ENCODE measurements at places on chromosomes 1 and 21.

DNA sequence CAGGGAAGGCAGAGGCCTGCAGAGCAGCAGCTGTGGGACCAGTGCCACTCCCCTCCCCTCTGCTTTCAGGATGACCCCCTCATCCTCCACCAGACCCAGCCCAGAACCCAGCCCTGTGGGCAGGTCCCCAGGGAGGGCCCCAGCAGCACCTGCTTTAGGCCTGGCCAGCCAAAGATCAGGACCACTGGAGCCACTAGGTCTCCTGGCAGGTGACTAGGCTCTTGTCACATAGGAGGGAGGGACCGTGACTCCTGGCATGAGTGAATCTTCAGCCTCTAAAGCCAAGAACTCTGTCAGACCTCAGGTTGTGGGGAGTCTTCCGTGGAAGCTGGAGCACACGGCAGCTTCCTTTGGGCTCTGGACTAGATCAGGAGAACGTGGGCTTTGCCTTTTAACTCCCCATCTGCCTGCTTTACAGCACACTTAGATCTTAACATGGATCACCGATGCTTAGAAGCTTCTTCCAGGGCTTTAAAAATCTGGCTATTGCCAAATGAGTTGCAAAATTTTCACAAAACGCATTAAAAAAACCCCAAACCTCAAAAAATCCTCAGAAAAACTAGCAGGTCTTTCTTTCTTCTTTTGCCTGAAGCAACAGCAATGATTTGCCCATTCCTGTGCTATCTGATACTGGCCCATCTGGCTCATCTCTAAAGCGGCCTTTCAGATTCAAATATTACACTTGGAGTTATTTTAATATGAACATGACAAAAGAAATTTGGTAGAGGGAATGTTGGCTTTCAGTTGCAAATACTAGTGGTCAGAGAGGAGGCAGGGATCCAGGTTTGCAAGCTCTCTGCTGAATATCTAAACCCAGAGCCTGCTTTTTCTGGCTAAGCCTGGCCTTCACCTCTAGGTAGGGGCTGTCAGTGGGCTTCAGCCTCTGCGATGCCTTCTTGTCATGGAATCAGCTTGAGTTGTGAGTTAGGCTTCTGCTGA, 235.2 kb downstream of the SDCCAG8 start:
- no peak for DNase-seq

GRCh38 chr1:210363119-210363518, 34.4 kb downstream of the HHAT start:
- DNase-seq = no peak

GRCh38 chr1:152086760-152087159, 2.1 kb downstream of the TCHHL1 start:
- no peak for DNase-seq

DNA sequence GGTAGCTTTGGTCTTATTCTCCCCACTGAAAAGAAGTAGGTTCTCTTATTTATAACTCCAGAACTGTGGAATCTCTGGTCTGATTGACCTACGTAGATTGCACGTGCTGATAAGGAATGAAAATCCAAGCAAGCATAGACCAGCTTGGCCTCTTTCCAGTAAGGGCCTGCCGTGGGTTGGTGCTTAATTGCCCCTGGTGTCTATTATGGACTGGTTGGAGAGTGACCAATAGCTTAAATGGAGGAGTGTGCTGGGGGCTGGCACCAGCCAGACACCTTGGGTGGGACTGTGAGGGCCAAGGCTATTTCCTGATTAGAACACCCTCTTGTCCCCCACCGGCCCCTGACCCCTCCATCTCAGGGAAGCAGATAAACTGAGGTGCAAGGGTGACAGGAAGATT, 74.0 kb downstream of the TENT5C start:
- DNase-seq = no peak

GRCh38 chr1:164602101-164602422, 43.1 kb downstream of the PBX1 start:
- DNase-seq = no peak

- DNase-seq = no peak
Observed at GRCh38 chr1:159775716-159776115, 5.0 kb upstream of the DUSP23 start.

DNA sequence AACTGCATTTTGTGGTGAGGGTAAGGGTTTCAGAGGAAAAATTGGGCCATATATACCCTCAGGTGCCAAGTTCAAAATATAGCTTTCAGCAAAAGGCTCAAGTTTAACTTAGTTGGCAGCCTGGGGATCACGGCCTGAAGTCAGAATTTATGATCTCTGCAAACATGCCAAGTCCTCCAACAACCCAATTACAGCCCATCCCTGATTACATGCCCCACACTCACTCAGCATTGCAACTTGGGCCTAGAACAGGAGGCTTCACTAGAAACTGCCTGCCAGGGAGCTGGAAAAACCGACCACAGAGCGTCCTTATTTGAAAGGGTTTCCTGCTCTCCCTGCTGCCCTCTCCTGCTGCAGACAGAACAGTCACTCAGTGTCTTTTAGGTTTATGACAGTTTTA, 12.4 kb downstream of the FYB2 start:
- DNase-seq = no peak

- no peak for DNase-seq
Observed at GRCh38 chr21:40633048-40633447, 213.9 kb downstream of the DSCAM start.

DNA sequence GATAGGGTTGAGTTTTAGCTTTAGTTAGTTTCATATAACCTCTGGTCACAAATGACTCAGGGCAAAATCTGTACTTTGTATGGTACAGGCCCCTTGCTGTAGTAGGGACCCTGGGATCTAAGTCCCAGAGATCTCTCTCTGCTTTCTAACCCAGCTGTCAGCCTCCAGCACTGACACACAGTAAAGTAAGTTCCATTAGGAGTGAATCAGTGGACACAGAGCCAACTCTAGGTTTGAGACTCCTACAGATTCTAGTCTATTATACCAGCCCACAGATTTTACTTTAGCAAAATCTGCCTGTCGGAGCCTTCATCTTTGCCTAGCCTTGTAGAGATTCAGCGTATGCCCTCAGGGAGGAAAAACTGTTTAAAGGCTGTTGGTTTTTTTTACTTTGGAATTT, 52.5 kb downstream of the ANGPTL1 start:
- no peak for DNase-seq

GRCh38 chr1:192574073-192574472, 1.5 kb upstream of the RGS1 start:
- DNase-seq = no peak

- no peak for DNase-seq
Observed at GRCh38 chr1:4307911-4308545, 346.4 kb upstream of the AJAP1 start.

- no peak for DNase-seq
Observed at GRCh38 chr1:172172352-172172831, 248.1 kb upstream of the C1orf105 start.

- no peak for DNase-seq
Observed at GRCh38 chr1:21355956-21356355, 65.7 kb upstream of the ECE1 start.

- no peak for DNase-seq
Observed at GRCh38 chr1:235632506-235633401, 16.8 kb downstream of the GNG4 start.

DNA sequence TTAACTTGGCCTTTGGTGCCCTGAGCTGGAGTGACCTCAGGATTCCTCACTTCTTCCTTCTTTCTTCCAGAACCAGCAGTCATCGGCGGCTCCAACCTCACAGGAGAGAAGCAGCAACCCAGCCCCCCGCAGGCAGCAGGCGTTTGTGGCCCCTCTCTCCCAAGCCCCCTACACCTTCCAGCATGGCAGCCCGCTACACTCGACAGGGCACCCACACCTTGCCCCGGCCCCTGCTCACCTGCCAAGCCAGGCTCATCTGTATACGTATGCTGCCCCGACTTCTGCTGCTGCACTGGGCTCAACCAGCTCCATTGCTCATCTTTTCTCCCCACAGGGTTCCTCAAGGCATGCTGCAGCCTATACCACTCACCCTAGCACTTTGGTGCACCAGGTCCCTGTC, 6.3 kb upstream of the OLFML3 start:
- no peak for DNase-seq

- no peak for DNase-seq
Observed at GRCh38 chr1:156697481-156697880, 7.9 kb downstream of the CRABP2 start.

DNA sequence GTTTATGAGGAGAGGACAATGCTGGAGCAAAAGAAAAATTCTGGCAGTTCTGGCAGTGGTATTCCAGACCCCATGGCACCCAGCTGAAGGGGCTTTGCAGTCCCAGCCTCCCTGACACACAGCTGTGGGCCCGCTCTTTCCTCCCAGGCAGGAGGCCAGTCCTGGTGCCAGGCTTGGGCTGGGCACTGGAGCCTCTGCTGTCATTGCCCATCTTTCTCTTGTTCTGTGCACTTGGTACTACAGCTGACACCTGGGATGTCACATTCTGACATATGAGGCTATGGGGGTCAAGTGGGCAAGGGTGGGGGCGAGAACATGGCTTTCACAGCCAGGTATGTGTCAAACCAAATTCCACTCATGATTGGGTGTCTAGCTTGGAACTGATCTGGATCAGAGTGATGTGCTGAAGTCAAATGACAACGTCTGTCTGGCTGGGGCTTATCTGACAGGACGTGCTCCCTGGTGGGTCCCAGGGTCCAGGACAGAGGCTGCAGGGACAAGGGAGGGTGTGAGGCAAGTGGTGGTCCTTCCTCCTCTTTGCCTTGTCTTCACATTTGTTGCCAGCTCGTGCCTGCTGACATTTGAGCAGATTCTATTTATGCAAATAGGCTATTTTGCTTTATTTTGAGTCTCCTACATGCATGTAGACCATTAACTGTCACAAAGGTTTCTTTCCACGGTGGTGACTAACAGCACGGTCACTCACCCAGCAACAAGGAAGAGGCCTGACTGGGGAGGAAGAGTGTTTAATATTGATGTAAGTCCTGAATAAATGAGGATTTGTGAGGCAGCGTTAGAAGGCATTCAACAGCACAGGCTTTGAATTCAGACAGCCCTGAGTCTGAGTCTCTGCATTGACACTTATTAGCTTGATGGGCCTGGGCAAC, 336.3 kb downstream of the PBX1 start:
- no peak for DNase-seq

DNA sequence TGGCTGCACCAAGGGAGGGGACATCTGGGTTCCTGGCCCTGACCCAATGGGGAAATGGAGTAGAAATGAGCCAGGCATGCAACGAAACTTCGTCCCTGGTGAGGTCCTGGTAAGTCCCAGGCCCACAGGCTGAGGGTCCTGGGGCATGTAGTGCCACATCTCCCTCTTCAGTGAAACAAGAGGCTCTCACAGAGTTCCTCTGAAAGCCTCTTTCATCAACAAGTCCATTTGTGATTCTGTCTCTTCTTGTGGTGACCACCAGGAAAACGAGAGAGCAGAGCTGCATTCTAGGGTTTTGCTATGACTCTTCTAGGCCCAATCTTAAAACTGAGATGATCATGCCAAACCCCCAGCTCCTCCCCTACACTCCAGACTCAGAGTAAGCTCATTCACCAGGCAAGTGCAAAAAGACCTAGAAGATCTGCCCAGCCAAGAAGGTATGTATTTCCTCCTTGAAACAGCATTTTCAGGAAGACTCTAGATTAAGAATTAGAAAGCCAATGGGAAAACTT, 24.3 kb upstream of the RNF220 start:
- no peak for DNase-seq

- no peak for DNase-seq
Observed at GRCh38 chr1:69833536-69833935, 265.8 kb downstream of the LRRC7 start.

DNA sequence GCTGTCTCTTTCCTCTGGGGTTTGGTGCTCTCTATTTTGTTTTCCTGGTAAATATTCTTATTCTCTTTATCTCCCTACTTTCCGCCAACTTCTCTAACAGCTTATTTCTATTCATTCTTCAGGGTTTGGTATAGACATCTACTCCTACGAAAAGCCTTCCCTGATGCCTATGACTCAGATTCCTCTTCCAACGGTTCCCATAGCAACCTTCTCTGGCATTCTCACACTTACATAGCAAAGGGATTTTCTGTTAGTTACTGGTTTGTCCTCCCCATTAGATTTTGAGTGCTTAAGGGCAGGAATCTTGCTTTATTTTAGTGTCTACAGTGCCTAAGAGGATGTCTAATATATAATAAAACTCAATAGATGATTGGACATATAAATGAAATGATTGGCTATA, 407.6 kb upstream of the DEPDC1 start:
- DNase-seq = no peak

Measured in endothelial cell (in vitro differentiated cells).